ENCODE measurements at places on chromosomes 2 and 18.
A peak's percentile ranks its signal among the peaks of the same experiment; 100 is the strongest.

DNA sequence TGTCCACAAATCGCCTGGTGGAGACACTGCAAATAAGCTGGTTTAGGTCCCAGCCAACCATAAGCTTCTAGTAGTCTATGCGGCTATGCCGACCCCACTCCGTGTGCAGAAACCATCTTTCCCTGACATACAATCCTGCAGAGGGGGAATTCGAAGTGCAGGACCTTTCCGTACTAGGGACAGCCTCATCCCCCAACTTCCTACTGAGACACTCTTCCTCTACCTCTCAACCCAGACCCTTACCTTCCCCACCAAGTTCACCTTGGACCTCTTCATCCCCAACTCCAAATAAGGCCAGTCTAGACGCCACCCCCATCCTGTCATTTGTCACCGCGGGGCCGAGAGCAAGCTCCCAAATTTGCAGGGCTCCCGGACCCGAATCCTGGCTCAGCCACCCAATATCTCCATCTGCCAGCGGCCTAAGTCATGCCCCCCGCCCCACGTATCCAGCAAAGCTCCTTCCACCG is 496 bp downstream of the SUCLG1 start:
- no peaks in the 10 kb centered on the region for H3K36me3 ChIP-seq
- no peaks in the 10 kb centered on the region for H3K27me3 ChIP-seq
- peaks cover 12% of the 10 kb centered on the region for H3K4me1 ChIP-seq
- H3K4me3 ChIP-seq = peak overlapping the region; percentile 95

- no peaks in the 10 kb centered on the region for H3K4me1 ChIP-seq
- no peak overlapping the region for H3K4me3 ChIP-seq
- no peaks in the 10 kb centered on the region for H3K36me3 ChIP-seq
- no peak for DNase-seq
Observed at GRCh38 chr18:67840379-67840778, 323.9 kb upstream of the DSEL start.

- no peaks in the 10 kb centered on the region for H3K27me3 ChIP-seq
- peaks cover 22% of the 10 kb centered on the region for H3K4me1 ChIP-seq
- H3K4me3 ChIP-seq = peak overlapping the region; percentile 48
- no peaks in the 10 kb centered on the region for H3K36me3 ChIP-seq
- no peak for DNase-seq
Observed at GRCh38 chr2:235669269-235669831, 175.5 kb downstream of the AGAP1 start.

- H3K4me1 ChIP-seq = peaks cover 15% of the 10 kb centered on the region
- no peak overlapping the region for H3K27ac ChIP-seq
- no peak for DNase-seq
- no peaks in the 10 kb centered on the region for H3K27me3 ChIP-seq
Observed at GRCh38 chr2:16645775-16646559, 19.7 kb downstream of the CYRIA start.

- no peaks in the 10 kb centered on the region for H3K27me3 ChIP-seq
- no peak for DNase-seq
- no peak overlapping the region for H3K4me3 ChIP-seq
- H3K36me3 ChIP-seq = no peaks in the 10 kb centered on the region
- no peak overlapping the region for H3K27ac ChIP-seq
- H3K4me1 ChIP-seq = no peaks in the 10 kb centered on the region
Observed at GRCh38 chr18:39053571-39053970, 1488.0 kb upstream of the CELF4 start.

GRCh38 chr2:227340106-227340505 is 15.1 kb downstream of the MFF start:
- DNase-seq = no peak
- H3K27ac ChIP-seq = no peak overlapping the region
- peaks cover 6% of the 10 kb centered on the region for H3K36me3 ChIP-seq
- no peaks in the 10 kb centered on the region for H3K27me3 ChIP-seq
- no peaks in the 10 kb centered on the region for H3K4me1 ChIP-seq
- H3K4me3 ChIP-seq = no peak overlapping the region

GRCh38 chr2:240214790-240215675 is 74.6 kb upstream of the OTOS start:
- H3K27ac ChIP-seq = no peak overlapping the region
- H3K36me3 ChIP-seq = no peaks in the 10 kb centered on the region
- DNase-seq = no peak
- no peaks in the 10 kb centered on the region for H3K4me1 ChIP-seq

- DNase-seq = no peak
- H3K4me1 ChIP-seq = no peaks in the 10 kb centered on the region
- no peak overlapping the region for H3K4me3 ChIP-seq
- no peaks in the 10 kb centered on the region for H3K36me3 ChIP-seq
- no peaks in the 10 kb centered on the region for H3K27me3 ChIP-seq
Observed at GRCh38 chr2:233329489-233330135, 22.0 kb downstream of the SAG start.

- H3K4me1 ChIP-seq = no peaks in the 10 kb centered on the region
- no peaks in the 10 kb centered on the region for H3K36me3 ChIP-seq
- no peak overlapping the region for H3K4me3 ChIP-seq
- no peak overlapping the region for H3K27ac ChIP-seq
- DNase-seq = no peak
Observed at GRCh38 chr2:158380746-158381145, 75.8 kb downstream of the CCDC148 start.

GRCh38 chr2:118474541-118474920 is 372.9 kb downstream of the EN1 start:
- H3K4me3 ChIP-seq = no peak overlapping the region
- no peaks in the 10 kb centered on the region for H3K36me3 ChIP-seq
- H3K4me1 ChIP-seq = no peaks in the 10 kb centered on the region
- no peaks in the 10 kb centered on the region for H3K27me3 ChIP-seq
- no peak overlapping the region for H3K27ac ChIP-seq

- DNase-seq = no peak
- H3K36me3 ChIP-seq = no peaks in the 10 kb centered on the region
- no peak overlapping the region for H3K27ac ChIP-seq
- no peaks in the 10 kb centered on the region for H3K27me3 ChIP-seq
- H3K4me3 ChIP-seq = no peak overlapping the region
Observed at GRCh38 chr2:70393881-70394280, 92.0 kb upstream of the FAM136A start.

- H3K4me1 ChIP-seq = no peaks in the 10 kb centered on the region
- no peaks in the 10 kb centered on the region for H3K27me3 ChIP-seq
- H3K27ac ChIP-seq = no peak overlapping the region
- no peak overlapping the region for H3K4me3 ChIP-seq
Observed at GRCh38 chr2:53753041-53753440, 14.6 kb upstream of the CHAC2 start.

GRCh38 chr2:172819943-172820342 is 84.3 kb downstream of the RAPGEF4 start:
- no peaks in the 10 kb centered on the region for H3K4me1 ChIP-seq
- H3K27ac ChIP-seq = no peak overlapping the region
- no peak for DNase-seq
- H3K36me3 ChIP-seq = no peaks in the 10 kb centered on the region
- no peak overlapping the region for H3K4me3 ChIP-seq

GRCh38 chr2:105397025-105397722 is 1.7 kb downstream of the FHL2 start:
- peaks cover 10% of the 10 kb centered on the region for H3K4me1 ChIP-seq
- no peak for DNase-seq
- peak overlapping the region; percentile 95 for H3K4me3 ChIP-seq
- no peaks in the 10 kb centered on the region for H3K27me3 ChIP-seq
- H3K36me3 ChIP-seq = no peaks in the 10 kb centered on the region

DNA sequence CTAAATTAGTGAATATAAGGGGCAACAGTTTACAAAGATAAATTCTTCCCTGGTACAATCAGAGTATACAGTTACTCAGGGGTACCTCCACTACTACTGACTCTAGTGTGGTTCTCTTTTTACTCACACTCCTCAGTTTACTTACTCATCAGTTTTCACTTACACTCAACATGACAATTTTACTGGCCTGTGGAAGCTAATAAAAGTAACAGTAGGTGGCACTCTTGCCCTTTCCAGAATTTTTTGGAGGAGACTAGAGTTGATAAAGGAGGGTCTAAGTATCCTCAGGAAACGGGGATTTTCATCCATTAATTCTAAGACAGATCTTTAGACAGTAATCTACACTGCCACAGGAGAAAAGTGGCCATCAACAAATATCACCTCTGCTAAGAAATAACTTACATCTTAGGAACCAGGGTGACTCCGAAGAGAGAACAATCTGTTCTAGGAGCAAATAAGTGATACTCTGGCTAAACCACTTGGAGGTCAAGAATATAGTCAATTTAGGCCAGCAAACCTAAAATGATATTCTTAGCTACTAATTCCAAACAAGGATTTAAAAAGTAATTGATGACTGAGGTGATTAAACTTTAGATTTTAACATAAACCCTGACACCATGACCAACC is 61.3 kb downstream of the ATL2 start:
- H3K36me3 ChIP-seq = peaks cover 13% of the 10 kb centered on the region
- peaks cover 4% of the 10 kb centered on the region for H3K4me1 ChIP-seq
- H3K4me3 ChIP-seq = no peak overlapping the region
- H3K27me3 ChIP-seq = no peaks in the 10 kb centered on the region

DNA sequence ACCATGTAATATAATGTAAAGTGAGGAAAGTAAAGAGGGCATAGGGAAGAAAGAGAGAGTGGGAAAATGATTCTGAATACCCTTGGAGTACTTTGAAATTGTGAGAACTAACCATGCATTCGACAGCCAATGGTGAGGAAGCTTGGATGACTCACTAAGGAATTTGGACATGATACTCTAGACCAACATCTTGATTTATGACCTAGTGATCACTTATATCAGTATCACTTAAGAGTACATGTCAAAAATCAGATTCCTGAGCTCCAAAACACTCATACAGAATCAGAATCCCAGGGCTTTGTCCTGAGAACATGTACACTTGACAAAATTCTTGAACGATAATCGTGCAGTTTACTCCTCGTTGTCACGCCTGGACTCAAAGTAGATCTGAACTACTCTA is 1899.8 kb upstream of the PIK3C3 start:
- no peak overlapping the region for H3K4me3 ChIP-seq
- no peaks in the 10 kb centered on the region for H3K36me3 ChIP-seq
- H3K27me3 ChIP-seq = no peaks in the 10 kb centered on the region
- DNase-seq = no peak
- no peak overlapping the region for H3K27ac ChIP-seq
- H3K4me1 ChIP-seq = no peaks in the 10 kb centered on the region

DNA sequence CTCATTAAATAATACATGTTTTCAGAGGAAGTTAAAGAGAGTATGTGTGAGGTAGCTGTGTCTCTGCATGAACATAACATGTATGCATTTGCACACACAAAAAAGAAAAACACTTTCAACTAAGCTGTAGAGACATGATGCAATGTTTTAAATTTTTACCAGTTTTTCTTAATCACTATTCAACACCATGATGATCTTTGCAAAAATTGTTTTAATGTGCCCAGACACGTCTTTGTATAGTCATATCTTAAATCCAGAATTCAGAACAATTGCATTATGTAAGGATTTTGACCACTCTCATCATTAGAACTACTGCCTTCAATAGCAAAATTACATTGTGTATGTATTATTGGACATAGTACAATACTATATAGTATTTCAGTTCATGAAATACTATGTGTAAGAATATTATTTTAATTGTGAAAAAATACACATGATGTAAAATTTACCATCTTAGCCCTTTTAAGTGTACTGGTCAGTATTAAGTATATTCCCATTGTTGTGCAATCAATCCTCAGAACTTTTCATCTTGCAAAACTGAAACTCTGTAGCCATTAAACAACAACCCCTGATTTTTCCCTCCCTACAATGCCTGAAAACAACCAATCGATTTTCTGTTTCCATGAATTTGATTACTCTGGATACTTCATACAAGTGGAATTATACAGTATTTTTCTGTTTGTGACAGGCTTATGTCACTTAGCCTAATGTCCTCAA is 104.5 kb upstream of the ACVR2A start:
- no peak overlapping the region for H3K4me3 ChIP-seq
- no peaks in the 10 kb centered on the region for H3K4me1 ChIP-seq
- no peak overlapping the region for H3K27ac ChIP-seq
- DNase-seq = no peak
- H3K36me3 ChIP-seq = no peaks in the 10 kb centered on the region
- no peaks in the 10 kb centered on the region for H3K27me3 ChIP-seq

- H3K36me3 ChIP-seq = no peaks in the 10 kb centered on the region
- no peaks in the 10 kb centered on the region for H3K4me1 ChIP-seq
- H3K4me3 ChIP-seq = no peak overlapping the region
- H3K27me3 ChIP-seq = no peaks in the 10 kb centered on the region
Observed at GRCh38 chr2:128513961-128514283, 195.3 kb upstream of the HS6ST1 start.

DNA sequence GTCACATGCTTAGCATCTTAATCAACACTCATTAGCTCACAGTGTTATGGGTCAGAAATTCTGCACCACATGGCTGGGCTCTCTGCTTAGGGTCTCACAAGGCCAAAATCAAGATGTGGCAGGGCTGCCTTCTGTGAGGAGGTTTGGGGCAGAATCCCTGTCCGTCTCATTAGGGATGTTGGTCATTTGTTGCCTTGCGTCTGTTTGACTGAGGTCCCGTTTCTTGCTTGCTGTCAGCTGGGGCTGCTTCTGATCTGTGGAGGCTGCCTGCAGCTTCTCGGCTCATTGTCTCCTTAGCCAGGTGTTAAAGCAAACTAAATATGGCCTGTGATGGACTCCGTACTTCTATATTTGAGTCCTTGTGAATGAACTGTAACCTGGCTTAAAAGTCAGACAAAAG is 146.5 kb downstream of the NDUFA10 start:
- peaks cover 6% of the 10 kb centered on the region for H3K4me1 ChIP-seq
- H3K27ac ChIP-seq = no peak overlapping the region
- no peak overlapping the region for H3K4me3 ChIP-seq
- DNase-seq = no peak

DNA sequence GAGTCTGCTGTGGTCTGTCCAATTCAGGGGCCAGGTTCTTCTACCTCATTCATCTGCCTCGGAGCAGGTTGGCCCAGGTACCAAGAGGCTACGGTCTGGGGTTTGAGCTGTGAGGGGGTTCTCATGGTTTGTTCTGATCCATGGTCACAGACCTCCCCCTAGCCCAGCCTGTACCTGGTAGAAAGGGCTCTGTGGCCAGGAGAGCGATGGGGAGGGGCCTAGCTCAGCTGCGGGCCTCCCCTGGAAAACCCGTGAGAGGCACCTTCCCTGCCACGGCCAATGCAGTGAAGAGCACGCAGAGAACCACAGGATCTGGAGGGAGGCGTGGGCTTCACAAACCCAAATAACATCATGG is 19.6 kb upstream of the ALLC start:
- no peaks in the 10 kb centered on the region for H3K27me3 ChIP-seq
- H3K36me3 ChIP-seq = no peaks in the 10 kb centered on the region
- H3K4me3 ChIP-seq = no peak overlapping the region
- H3K27ac ChIP-seq = no peak overlapping the region

GRCh38 chr2:48016225-48017019 is 110.1 kb upstream of the FBXO11 start:
- DNase-seq = no peak
- no peaks in the 10 kb centered on the region for H3K4me1 ChIP-seq
- no peak overlapping the region for H3K27ac ChIP-seq
- H3K27me3 ChIP-seq = no peaks in the 10 kb centered on the region
- no peaks in the 10 kb centered on the region for H3K36me3 ChIP-seq

GRCh38 chr18:78127041-78127440 is 852.6 kb upstream of the SALL3 start:
- no peak for DNase-seq
- no peak overlapping the region for H3K4me3 ChIP-seq
- H3K27me3 ChIP-seq = no peaks in the 10 kb centered on the region
- H3K27ac ChIP-seq = no peak overlapping the region

All from esophagus squamous epithelium (tissue), 5 donors.